ENCODE measurements at places on chromosomes 1 and 21.

DNA sequence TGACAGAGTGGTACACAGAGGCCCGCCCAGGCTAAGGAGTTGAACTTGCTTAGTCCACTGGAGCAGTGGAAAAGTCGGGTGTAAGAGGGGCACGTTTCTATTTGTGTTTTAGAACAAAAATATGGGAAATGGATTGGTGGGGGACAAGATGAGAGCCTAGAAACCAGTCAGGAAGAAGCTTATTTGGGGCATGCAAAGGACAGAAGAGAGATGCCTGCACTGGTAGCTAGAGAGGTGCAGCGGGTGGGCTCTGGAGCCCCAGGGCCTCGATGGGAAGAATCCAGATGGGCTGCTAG lies 1.2 kb upstream of the LIN9 start:
- no peak for DNase-seq

DNA sequence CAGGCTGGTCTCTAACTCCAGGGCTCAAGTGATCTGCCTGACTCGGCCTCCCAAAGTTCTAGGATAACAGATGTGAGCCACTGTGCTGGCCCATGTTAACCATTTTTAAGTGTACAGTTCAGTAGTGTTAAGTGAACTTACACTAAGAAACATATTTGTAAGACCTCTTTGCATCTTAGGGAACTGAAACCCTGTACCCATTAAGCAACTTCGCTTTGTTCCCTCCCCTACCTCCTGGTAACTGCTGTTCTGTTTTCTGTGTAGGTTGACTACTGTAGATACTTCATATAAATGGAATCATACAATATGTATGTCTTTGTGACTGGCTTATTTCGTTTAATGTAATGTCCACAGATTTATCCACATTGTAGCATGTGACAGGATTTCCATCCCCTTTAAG lies 11.0 kb downstream of the NUDC start:
- DNase-seq: no peak

GRCh38 chr21:39484711-39485276 lies 33.0 kb downstream of the SH3BGR start:
- DNase-seq: peak; percentile 62

DNA sequence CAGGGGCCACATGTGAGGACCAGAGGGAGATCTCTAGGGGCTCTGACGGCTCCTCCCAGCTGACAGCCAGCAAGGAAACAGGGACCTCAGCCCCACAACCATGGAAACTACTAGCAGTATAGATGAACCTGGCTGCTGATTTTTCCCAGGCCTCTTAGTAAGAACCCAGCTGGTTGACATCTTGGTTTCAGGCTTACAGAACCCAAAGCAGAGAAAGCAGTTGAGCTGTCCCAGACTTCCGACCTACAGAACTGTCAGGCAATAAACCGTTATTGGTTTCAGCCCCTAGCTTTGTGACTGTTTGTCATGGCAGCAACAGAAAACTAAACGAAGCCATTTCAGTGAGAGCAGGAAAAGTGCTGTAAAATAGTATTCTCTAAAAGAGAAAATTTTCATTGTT lies 36.4 kb downstream of the ETS2 start:
- DNase-seq: no peak

DNA sequence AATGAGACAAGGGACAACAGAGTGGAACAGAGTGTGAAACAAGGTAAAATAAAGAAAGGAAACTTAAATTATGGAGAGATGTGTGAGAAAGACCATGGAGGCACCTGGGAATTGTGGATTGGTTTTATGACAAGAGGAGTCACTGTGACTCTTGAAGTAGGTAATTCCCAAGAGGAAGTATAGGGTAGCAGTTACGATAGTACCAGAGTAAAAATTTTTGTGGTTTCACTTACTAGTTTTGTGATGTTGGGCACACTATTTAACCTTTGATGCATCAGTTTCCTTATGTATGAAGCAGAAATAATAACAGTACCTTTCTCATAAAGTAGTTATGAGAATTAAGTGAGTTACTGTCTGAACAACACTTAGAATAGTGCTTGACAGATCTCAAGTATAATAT lies 267.9 kb upstream of the DPYD start:
- DNase-seq: no peak
